ENCODE measurements at places on chromosomes 5 and 9. TPM values are rescaled to one million over a fixed set of nuclear protein-coding genes. Genes with fewer than 3 reads are reported as not detected.

PDE8B gene
- 5.9 TPM for polyA plus RNA-seq

DIMT1 gene
- 11.5 TPM for polyA plus RNA-seq

FOXD4L4 gene
- polyA plus RNA-seq: not detected

MFAP3 gene
- 14.9 TPM for polyA plus RNA-seq

DUSP1 gene
- 33.1 TPM for polyA plus RNA-seq

MAMDC4 gene
- polyA plus RNA-seq: 0.93 TPM

LRRC70 gene
- not detected for polyA plus RNA-seq

FAM221B gene
- not detected for polyA plus RNA-seq

C5orf52 gene
- polyA plus RNA-seq: not detected

NUTM2F gene
- polyA plus RNA-seq: not detected

TCERG1 gene
- polyA plus RNA-seq: 13.0 TPM

LURAP1L gene
- 2.8 TPM for polyA plus RNA-seq

OR2K2 gene
- polyA plus RNA-seq: not detected

STC2 gene
- 9.1 TPM for polyA plus RNA-seq

TNFAIP8 gene
- 8.9 TPM for polyA plus RNA-seq

FIBCD1 gene
- 0.78 TPM for polyA plus RNA-seq

ANXA1 gene
- 5.1 TPM for polyA plus RNA-seq

FBP1 gene
- 34.7 TPM for polyA plus RNA-seq

CEL gene
- polyA plus RNA-seq: 0.92 TPM

PCDHB12 gene
- 0.98 TPM for polyA plus RNA-seq

DOK3 gene
- 1.8 TPM for polyA plus RNA-seq

SPATA31D1 gene
- polyA plus RNA-seq: not detected

HK3 gene
- 0.17 TPM for polyA plus RNA-seq

PCDHB4 gene
- polyA plus RNA-seq: 3.2 TPM

BSPRY gene
- 20.8 TPM for polyA plus RNA-seq

NR5A1 gene
- polyA plus RNA-seq: not detected

PCDHGA1 gene
- polyA plus RNA-seq: 4.9 TPM

CDKN2B gene
- 8.9 TPM for polyA plus RNA-seq

RNF180 gene
- polyA plus RNA-seq: 0.64 TPM

PRLR gene
- 0.07 TPM for polyA plus RNA-seq
